ENCODE measurements at places on chromosomes 12 and 14. TPM values are rescaled to one million over a fixed set of nuclear protein-coding genes. Genes with fewer than 3 reads are reported as not detected.

Gene KRT3
- not detected for total RNA-seq

DNA sequence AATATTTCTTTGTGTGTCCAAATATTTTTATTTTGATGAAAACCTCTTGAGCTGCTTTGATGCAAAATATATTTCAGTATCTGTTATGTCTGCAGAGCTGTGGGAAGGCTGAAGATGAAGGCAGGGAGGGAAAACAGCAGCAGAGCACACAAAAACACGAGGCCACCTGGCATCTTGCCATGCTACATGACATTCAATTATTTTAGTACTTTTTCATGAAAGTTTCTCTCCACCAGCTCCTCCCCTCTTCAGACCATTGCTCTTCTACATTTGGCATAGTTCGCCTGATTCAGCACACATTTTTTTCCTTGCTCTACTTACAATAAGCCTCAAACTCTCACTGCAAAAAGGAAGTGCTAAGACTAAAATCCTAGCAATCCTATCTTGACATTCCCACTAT lies 4.6 kb upstream of the ALX1 start:
- DNase-seq, result no peak

DNA sequence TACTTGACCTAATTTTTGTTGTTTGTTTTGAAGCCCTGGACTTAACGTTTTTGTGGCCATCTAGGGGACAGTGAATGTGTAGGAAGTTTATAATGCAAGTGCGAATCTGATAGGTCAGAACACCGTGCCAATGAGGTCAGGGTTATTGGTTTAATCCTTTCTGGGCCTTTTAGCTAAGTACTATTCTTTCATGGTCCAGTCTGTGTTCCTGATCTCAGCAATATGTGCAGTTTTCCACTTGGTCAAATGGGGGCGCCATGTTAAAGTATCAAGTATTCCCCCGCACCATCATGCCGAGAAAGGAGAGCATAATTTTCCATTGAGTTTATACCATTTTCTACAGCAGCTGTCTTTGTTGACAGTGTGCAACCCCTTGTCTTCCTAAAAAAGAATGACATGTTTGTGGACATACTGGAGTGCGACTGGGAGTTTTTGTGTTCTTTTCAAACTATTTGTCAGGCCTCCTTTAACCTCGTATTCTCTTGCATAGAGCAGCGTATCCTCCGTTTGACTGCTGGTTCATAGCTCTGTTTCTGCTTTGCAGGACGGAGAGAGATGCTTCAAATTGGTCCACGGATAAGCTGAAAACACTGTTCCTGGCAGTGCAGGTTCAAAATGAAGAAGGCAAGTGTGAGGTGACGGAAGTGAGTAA lies 1.3 kb downstream of the AHSA1 start:
- peak; percentile 25 for DNase-seq

- no peak for DNase-seq
Observed at GRCh38 chr12:128745772-128746689, 77.7 kb downstream of the SLC15A4 start.

DNA sequence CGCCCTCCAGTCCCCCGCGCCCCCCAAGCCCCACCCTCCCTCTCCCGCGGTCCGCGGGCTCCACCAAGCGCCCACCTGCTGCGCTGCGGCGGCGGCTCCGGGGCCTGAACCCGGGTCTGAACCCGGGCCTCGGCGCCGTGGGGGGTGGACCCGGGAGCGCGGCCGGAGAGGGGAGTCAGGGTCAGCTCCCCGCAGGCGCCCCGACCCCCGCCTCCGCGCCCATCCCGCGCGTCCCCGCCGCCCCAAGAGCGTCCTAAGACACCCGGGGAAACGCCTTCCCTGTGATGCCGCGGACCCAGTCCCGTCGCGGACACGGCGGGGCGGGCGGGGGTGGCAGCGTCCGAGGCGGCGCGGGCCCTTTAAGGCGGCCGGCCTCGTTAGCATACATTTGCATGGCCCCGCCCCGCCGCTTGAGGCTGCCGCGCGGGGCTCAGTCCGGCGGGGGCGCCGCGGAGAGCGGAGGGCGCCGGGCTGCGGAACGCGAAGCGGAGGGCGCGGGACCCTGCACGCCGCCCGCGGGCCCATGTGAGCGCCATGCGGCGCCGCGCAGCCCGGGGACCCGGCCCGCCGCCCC lies at the start of gene MMP17:
MMP17 (plus strand) TSS at position 433 of the 574 bp plus-strand sequence; CDS start at position 535, 102 bp downstream.
- no peak for DNase-seq

GRCh38 chr14:79404874-79405511 lies 806.3 kb downstream of the DIO2 start:
- no peak for DNase-seq

GRCh38 chr14:60722357-60723115 lies 1.6 kb downstream of the SIX4 start:
- no peak for DNase-seq

- no peak for DNase-seq
Observed at GRCh38 chr14:102295270-102295669, 9.7 kb downstream of the MOK start.

DNA sequence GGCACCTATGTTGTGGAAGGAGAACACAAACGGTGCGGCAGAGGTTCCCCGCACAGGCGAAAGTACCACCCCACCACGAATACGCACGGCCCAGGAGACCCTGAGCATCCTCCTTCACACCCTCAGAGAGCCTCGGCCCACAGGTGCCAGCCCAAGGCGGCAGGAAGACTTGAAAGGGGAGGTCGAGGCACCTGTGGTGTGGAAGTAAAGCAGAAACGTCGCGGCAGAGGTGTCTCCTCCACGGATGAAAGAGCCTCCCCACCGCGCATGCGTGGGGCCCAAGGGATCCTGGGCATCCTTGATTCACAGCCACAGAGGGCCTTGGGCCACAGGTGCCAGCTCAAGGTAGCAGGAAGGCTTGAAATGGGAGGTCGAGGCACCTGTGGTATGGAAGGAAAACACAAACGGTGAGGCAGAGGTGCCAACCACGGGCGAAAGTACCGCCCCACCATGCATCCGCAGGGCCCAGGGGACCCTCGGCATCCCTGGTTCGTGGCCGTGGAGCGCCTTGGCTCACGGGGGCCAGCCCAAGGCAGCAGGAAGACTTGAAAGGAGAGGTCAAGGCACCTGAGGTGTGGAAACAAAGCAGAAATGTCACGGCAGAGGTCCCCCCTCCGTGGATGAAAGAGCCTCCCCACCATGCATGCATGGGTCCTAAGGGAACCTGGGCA lies 380.1 kb downstream of the ALG10 start:
- DNase-seq, result no peak

- no peak for DNase-seq
Observed at GRCh38 chr12:12902036-12902435, 10.7 kb downstream of the GPRC5A start.

- DNase-seq, result no peak
Observed at GRCh38 chr14:36505181-36505815, 14.7 kb downstream of the NKX2-1 start.

- no peak for DNase-seq
Observed at GRCh38 chr12:104411826-104412641, 44.7 kb upstream of the CHST11 start.

DNA sequence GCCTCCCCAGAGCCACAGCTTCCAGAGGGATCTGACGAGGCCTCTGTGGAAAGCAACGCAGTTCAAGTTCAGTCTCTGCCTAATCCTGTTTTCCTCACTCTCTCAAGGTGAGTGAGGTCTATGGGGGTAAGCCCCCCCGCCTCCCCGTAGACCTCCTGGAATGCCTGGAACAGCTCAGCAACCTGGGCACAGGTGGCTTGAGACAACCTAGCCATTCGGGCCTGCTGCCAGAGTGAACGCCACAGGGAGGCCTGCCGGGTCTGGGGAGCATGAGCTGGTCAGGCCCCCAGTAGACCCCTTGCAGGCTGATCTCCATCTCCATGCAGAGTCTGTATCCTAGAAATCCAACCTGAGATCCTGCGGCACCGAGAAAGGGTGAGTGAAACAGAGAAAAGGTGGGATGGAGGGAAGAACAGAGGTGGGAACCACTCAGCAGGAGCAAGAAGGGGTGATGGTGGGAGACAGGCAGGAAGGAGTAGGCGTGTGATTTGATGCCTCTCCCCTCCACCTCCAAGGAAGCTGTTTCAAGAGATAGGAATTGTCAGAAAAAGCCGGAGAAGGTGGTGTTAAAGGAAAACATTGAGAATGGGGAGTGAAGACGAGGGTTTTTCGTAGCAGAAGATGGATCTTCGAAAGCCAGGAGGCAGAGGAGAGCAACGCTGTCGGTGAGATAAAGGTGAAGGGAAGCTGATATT lies 123.1 kb upstream of the PRMT8 start:
- no peak for DNase-seq

GRCh38 chr14:99734406-99735051 lies 50.4 kb downstream of the CYP46A1 start:
- no peak for DNase-seq

DNA sequence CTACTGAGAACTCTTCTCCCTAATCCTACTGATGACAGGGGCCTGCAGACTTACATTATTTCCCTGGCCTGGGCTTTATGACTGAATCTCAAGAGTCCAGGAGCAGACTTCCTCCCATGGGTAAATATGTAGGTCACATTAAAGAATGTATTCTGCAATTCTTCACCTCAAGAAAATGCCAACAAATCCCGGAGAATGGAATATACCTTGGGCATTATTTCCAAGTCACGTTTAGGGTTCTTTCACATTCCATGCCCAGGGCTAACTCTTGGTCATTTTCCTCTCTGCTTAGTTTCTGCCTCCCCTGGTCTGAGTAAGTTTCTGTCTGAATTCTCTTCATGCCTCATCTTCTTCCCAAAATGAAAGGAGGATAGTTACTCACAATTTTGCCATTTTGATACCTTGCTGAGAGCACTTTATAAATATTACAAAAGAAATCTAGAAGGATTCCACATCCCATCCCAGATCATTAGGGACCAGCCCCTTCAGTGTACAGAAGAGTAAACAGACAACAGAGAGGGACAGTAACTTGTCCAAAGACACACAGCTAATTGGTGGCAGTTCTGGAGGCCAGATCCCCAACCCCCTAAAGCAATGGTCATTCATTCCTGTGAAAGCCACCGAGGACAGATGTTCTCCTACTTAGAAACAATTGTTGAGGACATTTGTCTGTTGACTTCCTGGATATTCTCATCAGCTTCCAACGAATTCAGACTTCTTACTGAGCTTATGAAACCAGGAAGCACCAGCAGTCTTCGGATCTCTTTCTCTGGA lies 605 bp downstream of the PAH start:
- DNase-seq, result no peak

- DNase-seq, result no peak
Observed at GRCh38 chr14:92317511-92317910, 5.5 kb upstream of the SLC24A4 start.

GRCh38 chr12:47141459-47141858 lies 61.7 kb upstream of the AMIGO2 start:
- DNase-seq, result no peak

Data from kidney epithelial cell (primary cell).